NCI-H460 (cell line): ENCODE measurements at places on chromosomes 5 and 9. TPM values are rescaled to one million over a fixed set of nuclear protein-coding genes. Genes with fewer than 3 reads are reported as not detected.

ITGA2 gene
- 5.0 and 5.5 TPM in 2 replicates for total RNA-seq

- no peak for DNase-seq
Observed at GRCh38 chr9:36332006-36332405, 68.1 kb downstream of the RNF38 start.

DNA sequence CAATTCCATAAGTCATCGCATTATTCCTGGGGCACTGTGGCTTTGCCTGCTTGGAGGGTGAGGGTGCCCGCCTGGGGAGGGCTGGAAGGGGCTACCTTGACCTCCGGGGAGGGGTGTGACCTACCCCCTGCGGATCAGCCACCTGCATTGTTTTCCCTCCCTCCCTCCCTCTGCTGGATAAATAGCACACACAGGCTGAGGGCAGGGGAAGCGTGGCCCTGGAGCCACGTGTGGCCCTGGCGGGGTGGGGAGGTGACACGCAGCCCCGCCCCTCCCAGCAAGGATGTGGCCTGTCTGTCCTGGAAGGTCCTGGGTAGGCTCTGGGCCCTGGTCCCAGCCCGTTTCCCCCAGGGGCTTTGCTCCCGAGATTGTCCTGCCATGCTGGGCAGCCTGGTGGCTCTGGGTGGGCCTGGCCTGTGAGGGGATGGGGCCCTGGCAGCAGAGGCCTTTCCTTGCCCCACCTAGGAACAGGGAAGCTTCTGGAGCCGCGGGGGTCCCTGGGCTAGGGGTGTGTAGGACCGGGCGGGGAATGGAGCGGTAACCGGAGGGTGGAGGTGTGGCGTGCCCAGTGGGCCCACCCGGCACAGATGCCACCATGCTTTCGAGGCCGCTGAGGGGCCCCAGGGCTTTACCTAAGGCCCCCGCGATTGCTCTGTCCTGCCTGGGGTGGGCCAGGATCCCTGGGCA is 33.4 kb downstream of the RXRA start:
- no peak for DNase-seq

DNA sequence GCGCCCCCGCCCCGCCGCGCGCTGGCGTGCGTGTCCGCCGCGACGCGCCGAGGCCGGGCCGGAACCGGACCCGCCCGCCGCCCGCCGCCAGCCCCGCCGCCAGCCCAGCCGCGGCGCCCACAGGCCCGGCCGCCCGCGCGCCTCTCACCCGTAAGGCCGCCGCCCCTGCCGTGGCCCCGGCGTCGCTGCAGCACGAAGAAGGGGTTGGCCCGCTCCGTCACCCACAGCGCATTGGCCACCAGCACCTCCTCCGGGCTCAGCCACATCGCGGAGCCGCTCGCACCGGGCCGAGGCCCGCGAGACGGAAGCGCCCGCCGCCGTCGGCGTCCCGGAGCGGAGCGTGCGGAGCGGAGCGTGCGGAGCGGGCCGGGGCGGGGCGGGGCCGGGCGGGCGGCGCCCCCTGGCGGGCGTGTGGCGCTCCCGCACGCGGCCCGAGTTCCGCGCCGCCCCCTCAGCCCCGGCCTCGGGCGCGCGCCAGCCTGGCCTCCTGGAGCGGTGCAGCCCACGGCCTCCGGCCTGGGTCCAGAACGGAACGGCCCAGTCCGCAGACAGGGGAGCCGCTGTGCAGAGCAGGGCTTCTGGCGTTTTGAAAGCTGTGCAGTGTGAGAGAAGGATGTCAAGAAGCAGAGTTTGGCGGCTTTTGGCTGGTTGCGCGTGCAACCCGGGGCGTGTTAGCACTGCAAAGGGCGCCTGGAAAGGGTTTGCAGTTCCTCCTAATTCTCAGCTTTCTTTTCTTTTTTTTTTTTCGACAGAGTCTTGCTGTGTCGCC is at the start of gene TBC1D9B:
TBC1D9B (minus strand) TSS at position 342 of the 769 bp plus-strand sequence; CDS start at position 266, 76 bp downstream.
- DNase-seq, result peak; percentile 58

- no peak for DNase-seq
Observed at GRCh38 chr9:131190191-131190590, 64.8 kb downstream of the NUP214 start.

RUSC2 gene
- total RNA-seq, result 10.1 and 10.9 TPM in 2 replicates

GRCh38 chr5:164741376-164741775 is 1236.0 kb downstream of the MAT2B start:
- DNase-seq, result no peak

GRCh38 chr9:108640230-108640629 is 215.6 kb downstream of the ACTL7B start:
- no peak for DNase-seq

DNA sequence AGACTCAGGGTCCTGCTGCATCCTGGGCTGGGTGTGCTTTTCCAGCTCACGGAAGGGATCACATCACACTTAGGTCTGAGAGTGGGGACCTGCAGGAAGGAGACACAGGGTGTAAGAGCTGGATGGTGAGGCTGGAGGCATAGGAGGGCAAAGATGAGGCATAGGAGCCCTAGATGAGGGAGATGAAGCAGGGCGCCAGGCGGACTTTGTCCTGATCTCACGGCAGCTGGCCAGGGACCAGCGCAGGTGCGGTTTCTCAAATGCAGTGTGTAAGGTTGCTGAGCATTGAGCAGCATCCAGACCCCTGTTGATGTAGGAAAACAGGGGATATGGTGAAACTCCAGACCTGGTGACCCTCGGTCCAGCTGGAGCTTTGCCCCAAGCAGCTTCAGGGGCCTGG is 156.5 kb downstream of the PSAT1 start:
- DNase-seq, result no peak

MSX2 gene
- total RNA-seq, result 11.7 TPM in 2 replicates

ZNF454 gene
- total RNA-seq, result not detected in 2 replicates

DNA sequence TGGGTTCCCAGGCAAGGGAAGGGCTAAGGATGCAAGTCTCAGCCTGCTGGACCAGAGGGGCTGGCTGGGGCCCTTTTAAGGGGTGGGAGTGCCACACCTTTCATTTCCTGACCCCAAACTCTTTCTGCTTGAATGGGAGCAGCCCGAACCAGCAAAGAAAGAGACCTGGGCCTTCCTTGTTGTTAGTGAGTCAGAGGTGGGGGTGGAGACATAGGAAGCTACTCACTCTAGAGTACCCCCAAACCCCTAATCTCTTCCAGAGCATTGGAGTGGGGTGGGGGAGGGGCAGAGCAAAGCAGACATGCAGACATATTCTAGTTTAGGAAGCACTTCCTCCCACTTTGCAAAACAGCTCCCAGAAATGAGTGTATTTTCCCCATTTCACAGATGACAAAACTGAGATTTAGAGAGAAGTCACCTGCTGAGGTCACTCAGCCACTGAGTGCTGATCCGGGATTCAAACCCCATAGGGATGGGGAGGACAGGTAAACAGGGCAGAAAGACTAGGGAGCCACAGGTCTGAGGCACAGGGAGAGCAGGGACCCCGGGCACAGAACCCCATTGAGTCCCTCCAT is 6.0 kb upstream of the AQP3 start:
- no peak for DNase-seq

SH3TC2 gene
- 1.5 and 1.8 TPM in 2 replicates for total RNA-seq

- no peak for DNase-seq
Observed at GRCh38 chr9:33166231-33167083, 679 bp downstream of the B4GALT1 start.

FST gene
- 71.1 and 84.8 TPM in 2 replicates for total RNA-seq

DNA sequence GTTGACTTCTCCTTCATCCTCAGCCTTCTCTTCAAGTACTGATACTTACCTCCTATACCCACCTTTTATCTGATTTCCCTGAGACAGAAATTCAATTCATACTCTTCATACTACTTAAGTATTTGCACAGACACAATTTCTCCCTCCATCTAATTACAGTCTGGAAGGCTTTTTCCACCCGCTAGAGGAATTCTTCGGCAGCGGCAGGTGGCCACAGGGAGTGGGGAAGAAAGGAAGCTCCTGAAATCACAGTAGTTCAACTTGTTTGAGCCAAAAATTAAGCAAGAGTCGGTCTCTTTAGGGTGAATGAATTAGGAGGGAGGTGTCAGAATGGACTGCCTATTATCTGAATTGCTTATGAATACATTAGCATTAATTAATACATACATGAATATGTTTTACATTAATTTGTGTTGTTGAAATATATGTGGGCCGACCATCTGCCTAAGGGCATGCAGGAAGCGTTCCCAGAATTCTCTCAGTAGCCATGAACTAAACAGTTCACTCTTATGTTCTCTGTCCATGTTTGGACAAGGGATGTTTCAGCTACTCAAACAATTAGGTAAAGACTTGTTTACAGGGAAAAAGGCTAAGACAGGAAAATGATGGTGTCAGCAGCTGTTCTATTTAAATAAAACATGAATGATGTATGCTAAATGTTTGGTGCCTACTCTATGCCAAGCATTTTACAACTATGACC is 101.4 kb upstream of the SMARCA2 start:
- DNase-seq, result no peak

DNA sequence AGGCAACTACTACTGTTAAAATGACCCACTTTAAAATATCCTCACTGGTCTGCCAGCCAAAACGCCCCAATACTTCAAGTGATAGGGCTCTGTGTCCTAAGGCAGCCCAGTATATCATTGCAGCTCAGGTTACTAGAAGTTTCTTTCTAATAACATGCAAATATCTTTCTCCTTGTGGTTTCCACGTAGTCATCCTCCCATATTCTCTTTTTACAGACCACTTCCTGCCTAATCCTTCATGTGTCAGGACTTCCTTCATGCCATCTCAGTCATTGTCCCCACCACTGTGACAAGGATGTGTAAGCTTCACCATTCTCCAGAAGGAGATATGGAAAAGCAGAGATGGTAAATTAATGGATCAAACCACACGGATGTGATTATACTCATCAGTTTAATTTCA is 813.7 kb downstream of the MAT2B start:
- no peak for DNase-seq

DNA sequence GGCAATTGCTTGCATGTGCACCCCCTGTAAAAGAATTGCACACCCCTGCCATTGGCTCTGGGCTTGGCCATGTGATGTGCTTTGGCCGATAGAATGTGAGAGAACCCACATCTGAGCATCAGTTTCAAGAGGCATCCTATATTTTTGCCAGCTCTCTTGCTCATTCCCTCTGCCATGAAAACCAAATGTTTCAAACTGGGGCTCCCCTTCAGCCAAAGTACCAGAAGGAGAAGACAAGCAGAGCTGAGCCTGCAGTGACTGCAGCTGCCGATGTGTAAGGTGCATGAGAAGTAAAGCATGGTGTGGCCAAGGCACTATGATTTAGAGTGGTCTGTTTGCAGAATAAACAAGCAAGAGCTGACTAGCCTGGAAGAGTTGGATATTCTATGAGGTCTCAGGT is 132.3 kb downstream of the ASTN2 start:
- no peak for DNase-seq

- DNase-seq, result no peak
Observed at GRCh38 chr9:99491408-99492158, 269.5 kb downstream of the SEC61B start.

TAF1L gene
- not detected in 2 replicates for total RNA-seq

DNA sequence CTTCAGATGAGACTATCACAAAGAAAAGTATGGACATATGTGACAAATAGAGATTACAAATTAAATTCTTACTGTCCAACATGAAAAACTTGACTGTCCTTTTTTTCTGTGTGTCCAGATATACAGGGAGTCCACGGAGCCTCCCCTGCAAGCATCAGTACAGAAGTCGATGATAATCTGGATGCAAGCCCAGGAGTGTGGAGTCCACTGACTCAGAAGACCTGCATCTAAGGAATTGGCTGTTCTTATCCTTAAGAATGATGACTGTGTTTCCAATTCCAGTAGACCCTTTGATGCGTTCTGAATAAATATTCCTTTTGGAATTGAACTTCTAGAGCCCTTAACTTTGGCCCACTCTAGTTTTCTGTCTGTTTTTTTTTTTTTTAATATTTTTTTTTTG is 56.7 kb upstream of the TAF11L2 start:
- no peak for DNase-seq

DNA sequence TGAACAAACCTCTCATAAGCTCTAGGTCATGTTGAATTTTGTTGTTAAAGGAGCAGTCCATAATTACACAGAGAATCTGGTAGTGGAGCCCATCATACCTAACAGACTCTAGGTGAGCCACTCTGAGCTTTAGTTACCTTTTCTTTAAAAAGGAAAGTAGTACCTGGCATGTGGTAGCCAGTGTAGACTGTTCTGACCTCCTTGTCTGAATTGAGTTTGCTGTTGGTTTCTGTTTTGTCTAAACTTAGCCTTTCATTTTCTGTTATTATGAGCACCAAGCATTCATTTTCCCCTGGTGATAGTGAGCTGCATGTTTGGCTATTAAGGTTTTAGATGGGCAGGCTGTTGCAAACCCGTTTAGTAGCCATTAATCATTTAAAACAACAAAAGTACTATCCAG is 112.2 kb downstream of the MAST4 start:
- DNase-seq, result no peak

- no peak for DNase-seq
Observed at GRCh38 chr5:178831049-178831448, 28.7 kb upstream of the ZNF354B start.

DNA sequence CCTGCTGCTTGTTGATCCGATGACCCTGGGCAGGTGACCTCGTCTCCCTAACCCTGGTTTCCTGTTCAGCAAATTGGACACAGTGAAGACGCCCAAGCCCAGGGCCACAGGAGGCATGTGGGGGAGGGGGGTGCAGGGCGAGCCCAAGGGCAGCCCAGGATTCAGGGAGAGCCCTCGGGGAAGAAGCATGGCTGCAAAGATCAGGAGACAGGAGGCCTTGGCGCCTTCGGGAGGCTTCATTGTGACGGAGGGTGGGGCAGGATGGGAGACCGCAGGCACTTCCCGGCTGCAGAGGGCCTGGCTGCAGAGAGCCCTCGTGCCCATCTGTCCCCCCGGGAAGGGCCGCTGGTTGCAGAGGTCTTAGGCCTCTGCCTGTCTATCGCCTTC is 6.2 kb downstream of the ASS1 start:
- no peak for DNase-seq

DNA sequence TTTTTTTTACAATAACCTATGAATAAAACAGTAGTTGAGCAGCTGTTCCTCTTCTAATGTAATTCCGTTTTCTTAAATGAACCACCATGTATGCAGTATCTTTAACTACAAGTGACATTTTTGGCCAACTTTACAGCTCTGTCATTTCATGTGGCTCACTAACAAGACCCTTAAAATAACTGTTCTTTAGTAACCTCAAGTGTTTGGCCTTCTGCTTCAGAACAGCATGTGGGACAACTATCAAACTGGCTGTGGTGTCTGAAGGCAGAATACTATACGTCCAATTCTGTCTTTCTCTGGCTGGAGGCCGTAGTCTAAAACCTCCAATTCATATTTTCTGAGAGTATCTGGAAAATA is 391.4 kb downstream of the NNT start:
- DNase-seq, result no peak

- DNase-seq, result no peak
Observed at GRCh38 chr9:75814667-75815066, 75.8 kb upstream of the PCSK5 start.

GRCh38 chr5:82332886-82333615 is 54.9 kb upstream of the RPS23 start:
- no peak for DNase-seq
